ENCODE measurements at places on chromosomes 16 and 17.

- no peak for DNase-seq
Observed at GRCh38 chr16:69566981-69567680, 1.4 kb downstream of the NFAT5 start.

GRCh38 chr16:23863511-23864422 is 28.0 kb downstream of the PRKCB start:
- DNase-seq: no peak

- DNase-seq: no peak
Observed at GRCh38 chr17:17726458-17727060, 45.3 kb downstream of the RAI1 start.

GRCh38 chr17:73439597-73439996 is 127.8 kb upstream of the CDC42EP4 start:
- no peak for DNase-seq

DNA sequence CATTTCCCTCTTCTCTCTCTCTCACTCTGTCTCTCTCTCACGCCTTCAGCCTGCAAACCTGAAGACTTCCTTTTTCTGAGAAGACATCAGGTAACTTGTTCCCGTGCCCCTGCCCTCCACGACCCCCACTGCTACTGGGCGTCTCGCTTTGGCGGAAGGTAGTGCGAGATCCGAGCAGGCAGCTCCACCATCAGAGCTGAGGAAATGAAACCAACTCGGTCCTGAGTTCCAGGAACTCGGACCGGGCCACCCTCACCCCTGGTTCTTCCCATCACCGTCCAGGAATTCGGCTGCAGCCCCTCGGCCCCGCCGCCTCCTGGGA is 585 bp downstream of the MLKL start:
- DNase-seq: no peak

- DNase-seq: no peak
Observed at GRCh38 chr17:17668775-17669579, 12.3 kb upstream of the RAI1 start.

DNA sequence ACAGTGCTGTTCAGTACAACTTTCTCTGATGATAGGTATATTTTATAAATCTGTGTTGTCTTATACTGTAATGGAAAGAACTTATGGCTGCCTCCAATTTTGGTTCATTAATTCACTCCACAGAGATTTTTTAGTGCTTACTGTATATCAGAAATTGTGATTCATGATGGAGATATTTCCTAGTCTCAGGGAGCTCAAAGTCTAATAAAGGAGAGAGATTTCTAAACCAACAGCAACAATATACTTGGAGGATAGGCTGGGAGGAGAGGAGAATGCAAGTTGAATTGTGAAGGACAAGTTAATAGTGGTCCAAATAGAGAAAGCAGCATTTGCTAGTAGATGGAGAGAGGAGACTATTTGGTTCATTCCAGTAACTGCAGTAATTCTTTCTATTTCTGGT is 63.5 kb downstream of the TANC2 start:
- no peak for DNase-seq

DNA sequence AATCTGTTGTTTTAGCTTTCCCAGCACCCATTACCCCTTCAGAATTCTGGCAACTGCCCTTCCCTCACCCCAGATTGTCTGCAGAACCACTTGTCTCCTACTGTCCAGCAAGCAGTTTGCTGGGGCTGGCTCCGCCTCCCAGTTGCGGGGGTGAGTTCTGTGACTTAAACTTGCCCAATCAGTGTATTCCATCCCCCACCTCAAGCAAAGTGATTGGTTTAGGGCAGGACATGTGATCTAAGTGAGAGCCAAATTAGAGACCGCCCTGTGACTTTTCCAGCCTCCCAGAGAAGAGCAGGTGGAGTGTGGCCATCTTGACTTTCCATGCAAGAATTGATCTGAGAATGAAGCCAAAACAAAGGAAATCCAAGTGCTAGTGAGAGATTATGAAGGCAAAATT is 22.7 kb upstream of the SRCIN1 start:
- DNase-seq: no peak

GRCh38 chr17:82348866-82349265 is 10.2 kb upstream of the TEX19 start:
- no peak for DNase-seq

GRCh38 chr16:9484881-9485280 is 393.4 kb downstream of the HAPSTR1 start:
- no peak for DNase-seq

- DNase-seq: no peak
Observed at GRCh38 chr16:4272114-4272956, 488 bp downstream of the TFAP4 start.

GRCh38 chr16:86808863-86809444 is 230.6 kb downstream of the FOXL1 start:
- DNase-seq: no peak

DNA sequence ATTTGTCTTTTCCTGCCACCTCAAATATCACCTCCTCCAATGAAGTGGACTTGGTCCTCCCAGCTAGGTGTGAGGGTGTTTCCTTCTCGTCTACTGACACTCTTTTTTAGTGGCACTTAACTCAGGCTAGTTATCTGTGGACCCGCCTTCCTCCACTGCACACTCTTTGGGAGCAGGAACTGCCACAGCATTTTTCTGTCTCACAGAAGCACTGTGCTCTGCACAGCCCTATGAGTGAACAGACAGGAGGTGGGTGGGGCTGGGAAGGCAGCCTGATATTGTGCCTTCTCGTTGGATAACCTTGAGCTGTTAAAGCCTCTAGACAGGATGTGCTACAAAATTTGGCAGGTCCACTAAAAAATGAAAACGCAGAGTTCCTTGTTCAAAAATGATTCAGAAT is 31.9 kb upstream of the HOXB13 start:
- DNase-seq: no peak

- no peak for DNase-seq
Observed at GRCh38 chr17:74516561-74517328, 14.5 kb downstream of the CD300LB start.

DNA sequence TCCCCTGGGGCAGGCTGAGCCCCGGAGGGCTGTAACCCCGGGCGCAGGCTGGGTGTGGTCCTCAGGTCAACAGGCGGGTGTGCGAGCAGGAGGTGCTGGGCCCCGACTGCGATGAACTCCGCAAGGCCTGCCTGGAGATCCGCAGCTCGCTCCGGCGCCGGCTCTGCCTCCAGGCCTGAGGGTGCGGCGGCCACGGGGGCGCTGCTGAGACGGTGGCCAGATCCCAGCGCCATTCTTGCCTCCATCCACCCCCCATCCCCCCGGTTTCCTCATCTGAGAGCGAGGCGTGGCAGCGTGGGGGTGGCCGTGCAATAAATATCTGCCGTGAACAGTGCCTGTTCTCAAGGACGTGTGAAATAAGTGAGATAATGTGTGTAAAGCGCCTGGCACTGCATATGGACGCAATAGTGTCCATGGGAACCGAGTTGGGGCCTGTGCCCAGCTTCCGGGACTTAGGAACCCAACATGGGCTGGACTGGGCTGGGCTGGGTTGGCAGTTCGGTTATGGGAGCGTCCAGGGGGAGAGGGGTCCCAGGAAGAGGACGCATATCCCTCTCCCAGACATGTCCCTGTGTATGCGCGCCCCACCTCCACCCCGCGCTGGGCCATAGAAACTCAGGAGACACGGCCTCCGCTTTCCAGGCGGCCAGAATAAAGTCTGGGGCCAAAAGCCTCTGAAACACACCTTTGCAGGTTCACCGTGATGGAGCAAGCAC is 15.0 kb downstream of the ZNF213 start:
- no peak for DNase-seq

DNA sequence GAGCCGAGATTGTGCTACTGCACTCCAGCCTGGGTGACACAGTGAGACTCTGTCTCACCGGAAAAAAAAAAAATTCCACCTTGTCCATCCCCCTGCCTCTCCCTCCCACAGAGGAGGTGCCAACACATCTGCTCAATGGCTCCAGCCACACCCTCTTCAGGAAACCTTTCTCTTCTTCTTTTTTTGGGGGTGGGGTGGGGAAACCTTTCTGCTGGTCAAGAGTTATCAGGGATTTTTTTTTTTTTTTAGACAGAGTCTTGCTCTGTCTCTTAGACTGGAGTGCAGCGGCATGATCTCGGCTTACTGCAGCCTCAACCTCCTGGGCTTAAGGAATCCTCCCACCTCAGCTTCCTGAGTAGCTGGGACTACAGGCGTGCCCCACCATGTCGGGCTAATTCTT is 18.7 kb downstream of the TNS4 start:
- no peak for DNase-seq

GRCh38 chr16:76801357-76801756 is 389.6 kb upstream of the MON1B start:
- no peak for DNase-seq

GRCh38 chr17:2965621-2966595 is 97.5 kb downstream of the OR1D5 start:
- no peak for DNase-seq

Data from stimulated activated CD4-positive, alpha-beta T cell treated with anti-CD3 and anti-CD28 coated beads, TNF-alpha, amount 100 ng/mL, for 1 hour (primary cell).